ENCODE measurements at places on chromosomes 11 and 22.

DNA sequence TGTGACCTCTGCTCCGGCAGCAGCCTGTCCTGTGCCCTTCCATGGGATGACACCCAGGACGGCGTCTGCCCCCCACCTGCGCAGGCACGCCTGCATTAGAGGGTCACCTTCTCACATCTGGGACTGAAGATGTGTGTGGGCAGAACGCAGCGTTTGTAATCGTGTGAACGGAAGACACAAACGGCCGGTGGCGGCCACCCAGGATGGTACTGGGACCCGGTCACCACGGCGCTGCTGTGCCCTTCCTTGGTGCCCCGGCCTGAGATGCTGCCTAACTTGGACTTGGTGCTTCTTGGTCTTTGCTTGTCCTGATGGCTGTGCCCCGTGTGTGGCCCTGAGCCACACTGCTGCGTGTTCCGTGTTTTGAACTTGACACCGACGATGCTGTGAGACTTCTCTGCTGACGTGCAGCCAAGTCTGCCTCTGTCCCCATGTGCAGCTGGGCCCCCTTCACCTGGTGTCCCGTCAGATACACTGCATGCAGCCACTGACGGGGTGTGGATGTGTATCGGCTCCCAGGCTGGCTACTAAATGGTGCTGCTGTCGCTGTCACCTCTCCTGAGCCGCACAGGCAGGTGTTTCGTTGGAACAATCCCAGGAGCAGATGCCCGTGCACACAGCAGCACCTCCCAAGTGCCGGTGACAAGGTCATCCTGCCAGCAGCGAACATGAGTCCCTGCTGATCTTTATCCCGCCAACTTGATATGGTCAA lies 21.4 kb downstream of the YPEL1 start:
- no peak for DNase-seq

DNA sequence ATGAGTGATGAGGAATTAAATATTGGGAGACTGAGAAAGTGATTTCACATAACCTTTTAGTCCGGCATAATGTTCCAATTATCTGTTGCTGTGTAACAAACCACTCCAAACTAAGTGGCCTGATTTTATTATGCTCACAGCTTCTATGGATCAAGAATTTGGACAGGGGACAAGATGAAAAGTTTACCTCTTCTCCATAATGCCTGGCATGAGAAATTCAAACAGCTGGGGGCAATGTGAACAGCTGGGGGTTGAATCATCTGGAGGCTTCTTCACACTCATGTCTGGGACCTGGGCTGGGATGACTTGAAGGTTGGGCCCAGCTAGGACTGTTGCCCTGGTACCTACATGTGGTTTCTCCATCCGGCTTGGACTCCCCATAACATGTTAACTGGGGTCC lies 99.4 kb upstream of the DRD2 start:
- no peak for DNase-seq

GRCh38 chr11:134049303-134049702 lies 19.6 kb upstream of the JAM3 start:
- no peak for DNase-seq

- no peak for DNase-seq
Measured at GRCh38 chr22:30665266-30665665, 2.4 kb downstream of the DUSP18 start.

GRCh38 chr22:47293368-47294221 lies 531.1 kb downstream of the TBC1D22A start:
- no peak for DNase-seq

- DNase-seq = no peak
Measured at GRCh38 chr22:31738566-31738965, 11.4 kb downstream of the PRR14L start.

- no peak for DNase-seq
Measured at GRCh38 chr11:80925321-80925720, 1484.5 kb upstream of the TENM4 start.

- no peak for DNase-seq
Measured at GRCh38 chr11:7911011-7911410, 20.1 kb downstream of the OR10A6 start.

- peak; percentile 8 for DNase-seq
Measured at GRCh38 chr22:23888615-23889401, 5.4 kb upstream of the MIF start.

- no peak for DNase-seq
Measured at GRCh38 chr11:44335919-44336318, 26.0 kb upstream of the ALX4 start.

GRCh38 chr11:96469776-96470175 lies 80.0 kb downstream of the JRKL start:
- DNase-seq = no peak

DNA sequence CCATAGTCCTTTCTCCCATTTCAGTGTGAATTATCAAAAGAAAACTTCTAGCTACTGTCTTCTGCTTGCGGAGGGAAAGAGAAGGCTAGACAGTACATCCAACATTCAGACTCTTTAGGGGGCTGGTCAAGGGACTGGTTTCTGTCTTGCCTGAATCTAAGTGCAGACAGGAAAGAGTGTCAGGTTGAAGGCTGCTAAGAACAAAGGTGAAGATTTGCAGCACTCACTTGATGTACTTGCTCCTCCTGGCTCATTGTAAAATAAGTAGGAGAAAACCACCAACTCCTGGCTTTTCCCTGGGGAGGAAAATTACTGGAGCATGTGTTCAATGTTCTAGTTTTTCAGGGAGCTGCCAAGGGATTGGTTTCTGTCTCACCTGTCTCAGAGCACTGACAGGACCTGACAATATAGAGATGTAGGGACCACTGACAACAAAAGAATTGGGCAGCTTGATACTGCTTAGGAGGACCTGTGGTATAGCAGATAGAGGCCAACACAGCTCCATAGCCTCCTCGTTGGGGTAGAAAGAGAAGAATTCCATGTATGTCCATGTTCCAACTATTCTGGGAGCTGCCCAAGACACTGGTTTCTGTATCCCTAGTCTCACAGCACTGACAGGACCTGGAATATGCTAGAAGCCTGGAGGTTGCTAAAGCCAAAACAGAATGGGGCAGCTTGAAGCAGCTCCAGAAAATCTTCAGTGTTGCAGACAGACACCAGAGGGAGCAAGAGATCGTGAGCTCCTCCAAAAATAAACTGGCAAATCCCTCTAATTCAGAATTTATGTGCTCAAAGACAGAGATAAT lies 39.7 kb upstream of the MMP12 start:
- peak; percentile 65 for DNase-seq

GRCh38 chr11:69640260-69640994 lies 529 bp upstream of the CCND1 start:
- peak; percentile 75 for DNase-seq

DNA sequence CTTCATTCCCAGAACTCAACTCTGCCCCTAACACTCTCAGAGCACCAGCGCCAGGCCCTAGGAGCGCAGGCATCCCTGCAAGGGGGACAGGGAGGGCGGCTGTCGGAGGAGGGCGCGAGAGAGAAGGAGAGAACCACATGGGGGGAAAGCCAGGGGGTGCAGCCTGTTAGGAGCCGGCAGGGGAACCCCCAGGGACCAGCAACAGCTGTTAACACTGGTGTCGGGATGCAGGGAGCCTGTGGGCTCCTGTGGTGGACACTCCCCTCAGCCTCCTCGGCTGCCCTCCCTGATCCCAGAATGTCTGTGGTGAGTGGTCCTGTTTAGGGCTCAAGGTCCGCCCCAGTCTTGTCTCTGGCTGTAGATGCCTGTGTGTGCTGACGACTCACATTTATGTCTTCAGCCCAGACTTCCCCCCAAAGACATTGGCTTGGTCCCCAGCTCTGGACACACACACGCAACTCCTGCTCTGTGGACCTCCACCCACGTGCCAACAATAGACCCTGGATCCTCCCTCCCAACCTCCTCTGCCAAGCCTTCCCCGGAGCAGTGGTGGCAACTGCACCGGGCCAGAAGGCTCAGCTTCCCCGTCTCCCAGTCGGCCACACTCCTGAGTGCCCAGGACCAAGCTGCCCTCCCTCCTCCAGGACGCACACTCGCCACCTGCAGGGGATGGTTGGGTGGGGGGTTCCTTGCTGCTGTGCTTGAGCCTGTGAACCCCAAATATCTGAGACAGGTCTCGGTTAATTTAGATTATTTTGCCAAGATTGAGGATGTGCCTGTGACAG lies 817 bp upstream of the IFITM5 start:
- DNase-seq = peak; percentile 29
